ENCODE measurements at places on chromosomes 5 and 9.
A peak's percentile ranks its signal among the peaks of the same experiment; 100 is the strongest.

GRCh38 chr9:133276923-133277322, 1.9 kb upstream of the ABO start:
- DNase-seq = no peak

DNA sequence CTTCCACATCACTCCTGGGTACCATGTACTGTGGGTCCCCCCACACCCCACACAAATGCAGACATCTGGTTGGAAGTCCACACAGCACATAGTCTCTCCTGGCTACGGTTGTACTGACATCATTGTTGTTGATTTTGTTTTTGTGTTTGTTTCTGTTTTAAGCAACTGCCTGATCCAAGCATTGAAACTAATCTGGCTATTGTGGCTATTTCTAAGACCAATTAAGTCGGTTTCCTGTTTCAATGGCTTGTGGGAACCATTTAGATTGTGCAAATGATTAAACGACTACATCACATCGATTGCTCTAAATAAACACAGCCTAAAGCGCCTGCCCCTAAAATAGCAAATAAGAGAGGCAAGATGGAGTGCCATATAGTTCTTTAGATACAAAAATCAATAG, 226.8 kb upstream of the IRX4 start:
- no peak for DNase-seq

GRCh38 chr5:150665044-150665443, 4.0 kb downstream of the MYOZ3 start:
- DNase-seq = no peak

DNA sequence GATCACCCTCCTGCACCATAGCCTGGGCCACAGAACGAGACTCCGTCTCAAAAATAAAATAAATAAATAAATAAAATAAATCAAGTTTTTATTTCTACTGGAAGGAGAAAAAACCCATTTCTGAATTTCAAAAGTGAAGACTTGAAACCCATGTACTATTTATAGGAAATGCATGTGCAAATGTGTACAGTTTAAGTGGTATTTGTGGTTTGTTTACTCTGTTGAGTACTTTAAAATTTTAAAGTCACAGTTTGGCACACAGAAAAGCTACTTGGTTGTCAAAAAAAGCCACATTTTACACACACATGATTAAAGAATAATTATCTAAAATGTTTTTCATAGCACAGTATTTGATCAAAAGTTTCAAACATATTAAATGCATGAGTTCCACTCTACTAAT, 43.6 kb downstream of the NR3C1 start:
- no peak for DNase-seq

DNA sequence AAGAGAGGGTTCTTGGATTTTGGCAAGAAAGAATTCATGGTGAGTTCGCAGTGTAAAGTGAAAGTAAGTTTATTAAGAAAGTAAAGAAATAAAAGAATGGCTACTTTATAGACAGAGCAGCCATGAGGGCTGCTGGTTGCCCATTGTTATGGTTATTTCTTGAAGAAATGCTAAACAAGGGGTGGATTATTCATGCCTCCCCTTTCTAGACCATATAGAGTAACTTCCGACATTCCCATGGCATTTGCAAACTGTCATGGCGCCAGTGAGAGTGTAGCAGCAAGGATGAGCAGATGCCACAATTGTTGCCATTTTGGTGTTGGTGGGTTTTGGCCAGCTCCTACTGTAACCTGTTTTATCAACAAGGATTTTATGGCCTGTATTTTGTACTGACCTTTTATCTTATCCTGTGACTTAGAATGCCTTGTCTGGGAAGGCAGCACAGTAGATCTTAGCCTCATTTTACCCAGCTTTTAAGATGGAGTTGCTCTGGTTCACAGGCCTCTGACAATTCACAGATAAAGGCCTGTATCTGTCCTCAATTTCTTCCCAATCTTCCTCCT, 1026.1 kb upstream of the DMAC1 start:
- DNase-seq = no peak

DNA sequence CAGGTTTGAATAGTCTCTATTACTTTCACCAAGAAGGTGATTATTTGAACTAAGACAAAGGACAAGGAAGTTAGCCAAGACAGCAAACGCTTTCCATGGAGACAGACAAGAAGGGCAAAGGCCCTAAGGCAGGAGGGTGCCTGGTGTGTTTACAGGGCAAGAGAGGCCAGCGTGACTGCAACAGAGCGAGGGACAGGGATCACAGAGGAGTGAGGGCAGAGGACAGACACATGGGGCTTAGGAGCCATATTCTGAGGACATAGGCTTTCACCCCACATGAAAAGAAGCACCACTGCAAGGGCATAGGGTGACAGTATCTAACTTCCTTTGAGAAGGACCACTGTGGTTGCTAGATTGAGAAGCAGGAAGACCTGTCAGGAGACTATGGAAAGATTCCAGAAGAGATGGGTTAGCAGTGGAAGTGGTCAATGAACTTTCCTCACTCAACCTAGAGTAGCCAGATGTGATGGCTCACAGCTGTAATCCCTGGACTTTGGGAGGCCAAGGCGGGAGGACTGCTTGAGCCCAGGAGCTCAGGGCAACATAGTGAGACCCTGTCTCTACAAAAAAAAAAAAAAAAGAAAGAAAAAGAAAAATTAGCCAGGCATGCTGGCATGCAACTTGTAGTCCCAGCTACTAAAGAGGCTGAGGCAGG, 5.0 kb upstream of the HAVCR1 start:
- no peak for DNase-seq

GRCh38 chr9:32385152-32385884, 875 bp downstream of the ACO1 start:
- no peak for DNase-seq

DNA sequence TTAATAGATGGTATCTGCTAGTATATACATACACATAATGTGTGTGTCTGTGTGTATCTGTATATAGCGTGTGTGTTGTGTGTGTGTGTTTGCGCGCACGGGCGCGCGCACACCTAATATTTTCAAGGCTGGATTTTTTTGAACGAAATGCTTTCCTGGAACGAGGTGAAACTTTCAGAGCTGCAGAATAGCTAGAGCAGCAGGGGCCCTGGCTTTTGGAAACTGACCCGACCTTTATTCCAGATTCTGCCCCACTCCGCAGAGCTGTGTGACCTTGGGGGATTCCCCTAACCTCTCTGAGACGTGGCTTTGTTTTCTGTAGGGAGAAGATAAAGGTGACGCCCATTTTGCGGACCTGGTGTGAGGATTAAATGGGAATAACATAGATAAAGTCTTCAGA, 757 bp downstream of the FXN start:
- no peak for DNase-seq

GRCh38 chr5:179309751-179310320, 35.4 kb downstream of the ADAMTS2 start:
- no peak for DNase-seq

DNA sequence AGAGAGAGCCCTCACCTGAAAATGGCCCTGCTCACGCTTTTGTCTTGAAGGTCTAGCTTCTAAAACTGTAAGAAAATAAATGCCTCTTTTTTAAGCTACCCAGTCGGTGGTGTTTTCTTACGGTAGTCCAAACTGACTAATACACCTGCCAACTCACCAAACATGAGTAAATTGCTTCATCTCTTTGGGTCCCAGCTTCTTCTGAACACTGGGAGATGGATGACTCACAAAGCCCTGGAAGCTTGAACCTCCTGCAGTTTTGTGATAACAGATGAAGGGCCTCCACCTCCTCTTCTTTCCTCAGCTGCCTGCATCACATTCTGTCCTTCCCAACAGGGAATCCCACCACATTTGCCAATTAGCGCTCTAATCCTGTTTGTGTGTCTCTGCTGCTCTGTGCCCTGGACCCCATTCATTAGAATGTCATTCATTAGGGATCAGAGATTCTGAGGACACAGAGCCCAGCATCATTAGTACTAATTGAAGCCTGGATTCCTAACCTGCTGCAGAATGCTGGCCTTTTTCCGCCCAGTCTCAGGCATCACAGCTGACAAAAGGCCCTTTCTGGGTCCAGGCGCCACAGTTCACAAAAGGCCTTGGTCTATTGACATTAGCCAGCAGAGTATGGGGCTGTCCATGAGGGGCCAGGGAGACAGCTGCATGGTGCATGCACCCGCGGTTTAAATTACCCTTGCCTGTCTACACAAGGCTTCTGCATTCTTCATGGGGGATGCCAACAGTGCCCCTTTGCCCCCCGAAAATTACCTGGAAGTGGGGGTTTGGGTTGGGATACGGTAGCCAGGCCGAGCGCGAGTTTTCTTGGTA, 349.3 kb downstream of the SEMA5A start:
- no peak for DNase-seq

DNA sequence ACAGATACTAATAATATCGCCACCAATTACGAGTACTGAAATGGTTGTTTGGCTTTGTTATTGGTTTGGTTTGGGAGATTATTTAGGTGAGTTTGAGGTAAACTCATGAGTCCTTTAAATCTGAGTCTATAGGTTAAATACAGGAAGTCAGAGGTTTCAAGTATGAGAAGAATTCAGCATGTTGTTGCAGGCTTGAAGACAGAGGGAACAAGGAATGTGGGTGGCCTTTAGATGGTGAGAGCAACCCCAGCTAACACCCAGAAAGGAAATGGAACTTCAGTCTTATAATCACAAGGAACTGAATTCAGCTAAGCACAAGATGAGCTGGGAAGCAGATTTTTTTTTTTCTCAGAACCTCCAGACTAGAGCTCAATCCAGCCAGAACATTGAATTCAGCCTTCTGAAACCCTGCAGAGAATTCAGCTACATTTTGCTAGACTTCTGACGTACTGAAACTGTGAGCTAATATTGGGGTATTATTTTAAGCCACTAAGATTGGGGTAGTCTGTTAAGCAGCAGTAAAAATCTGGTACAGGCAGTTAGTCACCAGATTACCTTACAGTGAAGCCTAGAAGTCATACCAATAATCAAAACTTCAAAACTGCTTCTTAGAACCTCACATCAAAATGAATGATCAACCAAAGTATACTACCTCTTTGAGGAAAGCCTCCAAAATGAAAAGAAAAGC, 216.0 kb upstream of the PUM3 start:
- no peak for DNase-seq

- DNase-seq = no peak
Observed at GRCh38 chr5:132103332-132103951, 29.9 kb downstream of the CSF2 start.

GRCh38 chr9:16133556-16134227, 580.8 kb downstream of the CCDC171 start:
- DNase-seq = peak; percentile 78

GRCh38 chr9:125831054-125831453, 83.9 kb downstream of the PBX3 start:
- DNase-seq = no peak

DNA sequence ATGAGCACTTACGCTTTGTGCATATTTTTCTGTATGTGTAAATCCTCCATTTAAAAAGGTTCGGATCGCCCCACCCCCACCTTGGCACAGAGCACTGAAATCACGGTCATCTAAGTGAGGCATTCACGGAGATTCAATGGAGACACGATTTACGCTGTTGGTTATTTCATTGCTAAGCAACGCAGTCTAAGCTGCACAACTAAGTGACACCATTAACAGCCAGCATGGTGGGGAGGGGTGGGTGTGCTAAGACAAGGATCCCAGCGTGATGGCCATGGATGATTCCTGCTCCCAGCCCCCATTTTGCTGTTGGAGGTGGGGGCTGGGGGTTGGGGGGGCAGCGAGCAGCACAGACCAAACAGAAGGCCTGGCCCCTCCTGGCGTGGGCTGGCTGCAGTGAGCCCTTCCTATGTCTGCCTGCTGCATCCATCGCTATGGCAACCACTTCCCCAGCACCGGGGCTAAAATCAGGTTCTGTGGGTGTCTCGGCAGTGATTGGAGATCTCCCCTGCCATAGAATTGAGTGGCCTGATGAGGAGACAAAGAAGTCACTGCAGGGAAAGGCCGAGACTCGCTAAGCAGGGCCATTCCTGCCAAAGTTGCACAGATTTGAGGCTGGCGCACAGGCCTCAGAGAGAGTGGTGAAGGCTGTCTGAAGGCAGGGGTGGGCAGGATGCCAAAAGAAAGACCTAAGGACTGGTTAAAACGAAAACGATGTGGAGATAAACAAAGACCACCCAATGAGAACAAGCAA, 14.3 kb upstream of the MARCHF6 start:
- no peak for DNase-seq

DNA sequence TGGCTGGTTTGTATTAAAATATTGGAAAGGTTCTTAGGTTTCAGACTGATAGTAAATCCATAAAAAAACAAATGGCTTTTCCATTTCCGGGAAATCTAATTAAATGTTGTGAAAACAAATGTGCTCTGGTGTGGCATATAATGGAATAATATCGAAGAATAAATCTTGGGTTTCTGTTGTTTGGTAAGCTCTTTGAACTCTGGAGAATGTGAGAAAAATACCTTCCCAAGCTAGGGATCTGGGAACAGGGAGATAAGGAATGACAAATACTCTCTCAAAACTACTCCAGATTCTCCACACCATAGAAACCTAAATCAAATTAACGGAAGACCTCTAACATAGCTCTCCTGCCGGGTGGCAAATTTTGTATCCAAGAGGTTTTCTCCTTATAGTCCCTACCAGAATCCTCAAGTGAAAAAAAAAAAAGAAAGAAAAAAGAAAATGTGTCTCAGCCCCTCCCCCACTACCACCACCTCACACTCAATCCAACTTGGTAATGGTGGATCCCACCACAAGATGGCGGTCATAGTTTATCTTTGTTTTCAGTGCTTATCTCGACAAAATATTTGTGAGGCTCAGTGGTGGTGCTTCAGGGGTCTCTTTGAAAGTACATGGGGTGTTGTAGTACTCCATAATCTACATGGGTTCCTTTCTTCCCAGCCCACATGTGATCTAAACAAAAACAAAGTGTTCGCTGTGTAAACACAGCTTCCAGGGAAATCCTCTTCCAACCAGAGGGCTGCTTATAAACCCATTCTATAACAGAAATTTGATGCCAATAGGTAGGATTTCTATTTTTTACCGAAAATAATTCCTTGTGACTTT, 54.5 kb upstream of the FST start:
- peak; percentile 68 for DNase-seq

GRCh38 chr5:116980581-116980980, 406.0 kb upstream of the SEMA6A start:
- DNase-seq = no peak

DNA sequence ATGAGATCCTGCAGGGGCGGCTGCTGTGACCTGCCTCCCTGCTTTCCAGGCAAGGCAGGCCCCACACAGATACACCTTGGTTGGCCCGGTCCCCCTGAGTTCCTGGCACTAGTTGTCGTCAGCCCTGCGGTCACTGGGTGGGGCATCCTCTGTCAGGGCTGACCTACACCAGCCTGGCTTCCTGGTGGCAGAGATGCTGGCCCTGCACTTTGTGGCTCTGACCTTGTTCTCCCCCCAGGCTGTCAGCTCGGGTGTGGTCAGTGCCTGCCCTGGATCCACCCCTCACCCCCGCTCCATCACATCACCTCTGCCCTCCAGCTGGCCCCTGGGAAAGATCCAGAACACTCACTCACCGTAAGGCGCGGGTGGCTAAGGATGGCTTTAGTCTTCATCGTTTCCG, 74.1 kb downstream of the PHF2 start:
- no peak for DNase-seq

GRCh38 chr9:73037613-73038012, 84.8 kb upstream of the ALDH1A1 start:
- DNase-seq = no peak
